Cerebellar cortex (tissue), 1 donor: ENCODE measurements at places on chromosomes 2 and 18.
A peak's percentile ranks its signal among the peaks of the same experiment; 100 is the strongest.

GRCh38 chr2:176088048-176088936 is 4.2 kb upstream of the HOXD13 start:
- peak; percentile 23 for DNase-seq

- peak; percentile 52 for DNase-seq
Measured at GRCh38 chr18:3526421-3527354, 76.7 kb downstream of the TGIF1 start.

DNA sequence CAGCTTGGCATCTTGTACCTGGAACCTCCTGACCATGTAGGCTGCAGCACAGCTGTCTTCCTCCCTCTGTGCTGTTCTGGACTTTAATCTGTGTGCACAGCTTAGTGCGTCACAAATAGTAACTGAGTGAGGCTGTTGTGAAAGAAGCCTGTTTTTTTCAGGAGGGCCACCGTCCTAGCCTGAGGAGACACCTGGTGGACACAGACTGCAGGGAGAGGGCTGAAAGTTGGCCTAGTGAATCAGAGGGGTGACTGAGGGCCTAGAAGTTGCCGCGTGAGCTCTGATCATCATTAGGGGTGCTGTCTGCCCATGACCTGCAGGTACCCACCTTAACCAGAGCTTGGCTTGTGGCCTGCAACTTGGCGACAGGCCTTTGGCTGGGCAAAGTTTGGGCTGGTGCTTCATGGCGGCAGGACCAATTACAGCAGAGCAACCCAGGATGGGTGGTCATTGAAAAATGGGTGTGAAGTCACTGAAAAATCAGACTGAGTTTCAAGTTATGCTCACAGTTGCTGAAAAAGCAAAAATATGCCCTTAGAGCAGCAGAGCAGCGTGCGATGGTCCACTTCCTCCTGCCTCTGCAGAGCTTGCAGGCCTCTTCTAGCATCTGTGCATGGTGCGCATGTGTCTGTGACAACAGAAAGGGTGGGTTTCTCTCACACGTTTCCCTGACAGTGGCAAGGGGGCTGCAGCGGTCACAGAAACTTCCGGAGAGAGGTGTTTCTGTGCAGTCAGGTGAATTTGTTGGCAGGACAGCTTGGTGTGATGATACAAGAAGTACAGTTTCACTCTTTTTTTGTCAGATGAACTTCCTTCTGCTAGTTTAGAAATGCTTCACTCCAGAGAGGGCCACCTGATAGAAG is 9.6 kb downstream of the GDF7 start:
- peak; percentile 19 for DNase-seq

DNA sequence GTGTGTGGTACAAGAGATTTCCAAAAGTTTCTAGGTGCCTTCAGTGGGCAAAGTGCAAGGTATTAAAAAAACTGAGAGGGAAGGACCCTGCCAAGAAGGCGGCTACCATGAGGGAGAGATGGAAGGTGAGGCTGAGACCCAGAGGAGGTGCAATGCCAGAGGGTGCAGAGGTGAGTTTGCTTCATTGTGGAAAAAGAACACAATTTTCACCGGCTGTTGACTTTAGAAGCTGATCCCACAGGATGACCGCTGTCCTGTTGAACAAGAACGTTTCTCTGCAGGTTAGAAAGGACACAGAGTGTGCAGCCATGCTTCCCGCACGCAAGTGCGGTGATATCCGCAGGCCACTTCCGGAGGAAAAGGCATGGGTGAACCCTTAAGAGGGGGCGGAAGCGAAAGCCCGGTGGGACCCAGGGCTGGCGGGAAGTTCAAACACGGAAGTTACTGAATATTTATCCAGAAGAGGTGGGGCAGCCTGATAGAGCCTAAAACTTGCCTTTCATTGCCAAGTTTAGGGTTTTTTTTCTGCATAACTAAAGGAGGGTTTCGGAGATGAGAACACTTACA is 16.6 kb downstream of the SP110 start:
- DNase-seq = no peak

- DNase-seq = peak; percentile 52
Measured at GRCh38 chr2:9758741-9759140, 84.5 kb upstream of the TAF1B start.

GRCh38 chr2:69490486-69490885 is 53.3 kb upstream of the NFU1 start:
- DNase-seq = no peak

DNA sequence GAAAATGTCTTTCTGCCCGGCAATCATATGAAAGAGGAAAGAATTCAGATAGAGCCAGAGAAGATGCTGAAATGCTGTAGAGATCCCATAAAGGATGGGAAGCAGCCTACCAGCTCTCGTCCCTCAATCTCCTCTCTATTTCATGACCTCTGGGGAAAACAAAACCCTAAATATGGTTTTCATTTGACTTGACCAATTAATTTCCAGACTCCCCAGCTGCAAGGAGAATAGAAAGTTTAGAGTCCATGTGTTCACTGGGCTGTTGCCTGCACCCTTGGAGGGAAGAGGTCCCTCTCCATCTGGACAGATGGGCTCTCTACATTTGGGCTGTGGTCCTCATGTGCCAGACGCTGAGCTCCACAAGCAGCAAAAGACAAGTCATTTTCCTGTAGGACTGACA is 40.6 kb downstream of the CAPN13 start:
- no peak for DNase-seq

DNA sequence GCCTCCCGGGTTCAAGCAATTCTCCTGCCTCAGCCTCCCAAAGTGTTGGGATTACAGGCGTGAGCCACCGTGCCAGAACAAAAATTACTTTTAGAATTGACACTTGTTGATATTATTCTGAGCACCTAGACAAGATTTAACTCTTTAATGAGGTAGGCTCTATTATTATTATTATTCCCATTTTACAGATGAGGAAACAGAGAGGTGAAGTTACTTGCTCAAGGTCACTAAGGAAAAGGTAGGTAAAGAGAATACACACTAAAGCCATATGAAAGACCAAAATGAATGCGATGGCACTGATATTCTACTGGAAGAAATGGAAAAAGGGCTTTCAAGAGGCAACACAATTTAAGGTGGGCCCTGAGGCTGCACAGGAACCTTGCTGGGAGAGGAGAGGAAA is 73.8 kb upstream of the ZFP36L2 start:
- no peak for DNase-seq

DNA sequence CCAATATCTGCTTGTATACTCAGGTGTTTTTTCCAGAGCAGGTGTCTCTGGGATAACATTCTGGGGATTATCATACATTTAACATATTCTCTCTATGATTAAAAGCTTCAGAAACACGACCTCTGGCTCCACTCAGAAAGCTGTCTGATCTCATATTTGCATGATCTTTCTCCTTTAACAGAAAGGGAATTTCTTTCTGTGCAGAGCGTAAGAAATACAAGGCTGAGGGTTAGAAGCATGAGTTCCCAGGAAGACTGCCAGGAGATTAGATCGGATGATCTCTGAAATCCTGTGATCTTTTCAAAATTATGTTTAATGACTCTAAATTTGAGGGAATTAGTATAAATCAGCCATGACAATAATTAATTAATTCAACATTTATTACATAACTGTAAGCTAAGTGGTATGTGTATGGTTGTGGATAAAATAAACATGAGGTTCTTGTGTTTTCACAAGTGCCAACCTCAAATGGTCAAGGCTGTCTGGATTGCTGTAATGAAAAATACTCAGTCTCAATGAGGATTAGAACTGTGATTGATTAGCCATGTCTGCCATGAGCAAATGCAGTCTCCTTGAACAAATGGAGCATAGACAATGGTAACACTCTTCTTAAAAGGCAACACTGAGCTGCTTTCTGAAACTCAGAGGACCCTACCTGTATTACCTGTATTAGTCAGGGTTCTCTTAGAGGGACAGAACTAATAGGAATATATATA is 304.9 kb downstream of the STK39 start:
- DNase-seq = no peak

DNA sequence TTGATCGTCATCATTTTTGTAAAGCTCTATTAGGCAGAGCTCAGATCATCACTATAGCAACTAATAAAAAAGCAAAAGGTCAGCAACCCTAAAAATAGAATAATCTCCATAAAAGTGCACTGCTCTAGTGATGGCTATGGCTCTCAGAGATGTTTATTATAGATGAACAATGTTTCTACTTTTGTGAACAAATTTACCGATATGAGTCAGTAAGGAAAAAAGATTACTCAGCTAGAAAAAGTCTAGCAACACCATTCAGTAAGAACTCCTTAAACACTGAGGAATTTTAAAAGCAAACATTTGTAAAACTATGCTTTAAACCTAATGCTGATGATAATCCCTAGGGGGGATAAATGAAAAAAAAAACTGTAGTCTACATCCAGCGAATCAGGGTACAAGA is 69.6 kb downstream of the ACVR1C start:
- DNase-seq = no peak

- no peak for DNase-seq
Measured at GRCh38 chr2:184162426-184162825, 435.9 kb upstream of the ZNF804A start.

DNA sequence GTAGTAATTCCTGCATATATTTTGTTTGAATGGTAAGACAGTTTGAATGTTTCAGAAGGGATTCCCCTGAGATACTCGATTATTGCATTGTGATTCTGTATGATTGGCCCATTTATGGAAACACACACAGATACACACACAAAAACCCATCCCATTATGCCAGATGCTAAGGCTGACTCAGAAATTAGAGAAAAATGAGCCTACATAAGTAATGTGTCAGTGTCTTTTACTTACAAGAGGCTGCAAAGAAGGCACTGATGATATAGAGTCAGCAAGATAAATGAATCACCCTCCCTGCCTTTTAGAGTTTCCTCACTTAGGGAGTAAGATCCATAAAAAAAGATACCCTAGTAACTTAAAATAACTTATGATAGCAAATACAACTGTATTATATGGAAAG is 1481.1 kb upstream of the ACVR2A start:
- DNase-seq = no peak

- no peak for DNase-seq
Measured at GRCh38 chr2:191710411-191710900, 32.5 kb downstream of the NABP1 start.

- DNase-seq = no peak
Measured at GRCh38 chr18:7064346-7064745, 53.3 kb downstream of the LAMA1 start.

- DNase-seq = no peak
Measured at GRCh38 chr18:25518716-25519053, 166.7 kb upstream of the ZNF521 start.

DNA sequence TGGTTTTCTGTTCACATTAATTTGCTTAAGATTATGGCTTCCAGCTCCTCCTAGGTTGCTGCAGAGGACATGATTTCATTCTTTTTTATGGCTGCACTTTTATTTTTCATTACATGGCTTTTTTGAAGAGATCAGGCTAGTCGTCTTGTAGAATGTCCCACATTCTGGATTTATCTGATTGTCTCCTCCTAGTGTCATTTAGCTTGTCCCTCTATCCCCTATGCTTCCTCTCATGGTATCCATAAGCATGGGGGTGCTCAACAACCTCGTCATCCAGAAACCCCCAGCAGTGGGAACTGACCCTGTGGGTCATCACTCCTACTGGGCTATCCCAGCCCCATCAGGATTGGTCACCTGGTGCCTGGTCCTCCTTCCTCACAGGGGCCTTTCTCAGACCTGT is 49.6 kb downstream of the SERTAD2 start:
- no peak for DNase-seq

- DNase-seq = peak; percentile 50
Measured at GRCh38 chr2:196274387-196274809, 103.0 kb upstream of the STK17B start.

DNA sequence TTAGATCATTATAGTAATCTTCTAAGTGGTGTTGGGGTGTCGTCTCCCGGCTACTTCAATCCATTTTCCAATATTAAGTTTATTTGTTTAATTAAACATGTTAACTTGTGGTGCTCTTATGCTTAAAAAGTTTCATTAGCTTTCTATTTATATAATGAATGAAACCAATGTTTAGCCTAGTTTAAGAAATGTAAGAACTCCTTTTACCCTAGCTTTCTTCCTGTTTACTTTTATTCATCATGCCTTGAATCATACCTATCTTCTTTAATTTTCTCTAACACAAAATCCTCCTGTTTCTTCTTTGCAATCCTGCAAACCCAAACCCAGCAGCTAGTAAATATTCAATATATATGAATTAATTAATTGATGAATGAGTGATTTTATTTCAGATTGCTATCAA is 1276.7 kb upstream of the PIK3C3 start:
- DNase-seq = no peak

DNA sequence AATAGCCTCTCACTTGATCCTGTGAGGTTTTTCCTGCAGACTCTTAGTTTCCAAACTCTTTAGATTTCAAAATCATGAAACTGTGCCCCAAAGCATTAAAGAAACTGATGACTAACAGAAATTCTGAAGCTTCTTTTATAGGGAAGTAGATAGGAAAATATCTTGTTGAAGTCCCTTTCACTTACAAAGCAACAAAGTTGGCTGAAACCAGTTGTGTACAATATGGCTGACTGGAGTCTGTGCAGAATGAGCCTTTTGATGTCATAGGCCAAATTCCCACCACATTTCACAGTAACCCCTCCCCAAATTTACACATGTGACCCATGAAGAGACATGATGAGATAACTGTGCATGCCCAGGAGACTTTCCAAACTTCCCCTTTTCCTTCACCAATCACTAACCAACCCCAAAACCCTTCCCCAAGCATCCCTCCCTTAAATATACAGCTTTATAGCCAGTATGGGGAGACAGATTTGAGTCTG is 61.7 kb upstream of the NCK2 start:
- no peak for DNase-seq

DNA sequence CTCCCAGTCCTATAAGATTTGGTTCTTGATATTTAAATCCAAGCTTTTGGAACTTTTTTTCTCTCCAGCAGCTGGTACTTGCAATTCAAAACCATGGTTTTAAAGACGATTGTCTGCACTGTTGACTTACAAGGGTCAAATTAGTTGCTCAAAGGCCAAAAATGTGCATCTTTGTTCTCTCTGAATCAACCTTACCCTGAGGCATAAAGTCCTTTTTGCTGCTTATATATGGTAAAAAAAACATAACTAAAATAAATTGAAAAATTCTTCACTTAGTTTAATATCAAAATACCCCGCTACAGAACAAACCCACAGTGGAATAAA is 592.7 kb downstream of the XIRP2 start:
- no peak for DNase-seq

- no peak for DNase-seq
Measured at GRCh38 chr2:158781353-158781961, 13.7 kb upstream of the DAPL1 start.

DNA sequence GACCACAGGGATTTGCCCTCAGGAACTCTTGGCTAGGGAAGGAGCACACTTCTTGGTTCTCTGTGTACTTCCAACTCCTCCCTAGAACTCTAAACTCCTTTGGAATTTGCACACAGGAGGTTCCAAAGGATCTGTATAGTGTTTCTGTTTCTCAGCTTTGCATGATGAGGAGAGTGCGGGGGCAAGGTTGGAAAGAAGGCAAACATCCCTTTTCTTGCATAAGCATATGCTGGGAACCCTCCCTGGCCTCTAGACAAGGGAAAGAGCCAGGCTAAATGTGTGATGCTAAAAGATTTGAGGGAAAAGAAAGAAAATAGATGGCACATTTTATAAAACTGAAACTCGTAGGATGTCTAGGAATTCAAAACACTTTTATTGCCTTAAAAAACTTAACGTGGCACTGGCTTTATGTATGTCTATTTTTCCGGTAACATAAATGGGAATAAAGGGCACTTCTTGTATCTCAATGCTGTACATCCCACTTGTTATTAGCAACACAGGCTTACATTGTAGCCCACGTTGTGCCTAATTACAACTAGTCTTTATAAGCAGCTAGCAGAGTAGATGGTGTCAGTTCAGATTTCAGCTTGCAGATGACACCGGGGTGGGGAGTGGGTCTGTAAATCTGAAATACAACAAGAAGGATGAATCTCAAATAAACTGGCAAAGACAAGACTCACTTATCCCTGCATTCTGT is 165.8 kb downstream of the GPD2 start:
- no peak for DNase-seq
